ENCODE measurements at places on chromosomes 7 and 10.

GRCh38 chr7:6725003-6725402 lies 18.3 kb upstream of the ZNF12 start:
- DNase-seq: no peak

- no peak for DNase-seq
Measured at GRCh38 chr7:31893365-31893764, 176.8 kb downstream of the PDE1C start.

- no peak for DNase-seq
Measured at GRCh38 chr7:17501441-17502212, 203.2 kb downstream of the AHR start.

DNA sequence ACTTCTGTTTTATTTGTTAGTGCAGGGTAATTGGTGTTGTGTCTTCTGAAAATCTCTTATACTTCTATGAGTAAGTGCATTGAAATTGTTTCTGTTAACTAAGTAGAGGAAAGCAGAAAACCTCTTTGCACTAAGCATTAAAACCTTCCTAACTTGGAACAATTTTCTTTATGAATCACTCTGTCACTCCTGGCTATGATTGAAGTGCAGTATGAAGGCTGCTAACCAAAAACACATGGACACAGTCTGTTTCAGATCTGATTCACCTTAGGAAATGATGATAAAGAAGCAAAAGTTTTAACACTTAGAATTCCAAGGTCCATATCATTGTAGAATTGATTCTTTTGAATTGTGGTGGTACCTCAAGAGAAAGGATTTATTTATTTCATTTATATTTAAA lies 41.9 kb downstream of the MET start:
- DNase-seq: no peak

- DNase-seq: peak; percentile 51
Measured at GRCh38 chr10:43202224-43202656, 64.0 kb downstream of the CSGALNACT2 start.

Data from stimulated activated CD4-positive, alpha-beta T cell treated with anti-CD3 and anti-CD28 coated beads, Interleukin-12 subunit alpha, Interleukin-12 subunit beta, amount 100 ng/mL, for 4 hours (primary cell).